ENCODE measurements at places on chromosomes 12 and 14.

DNA sequence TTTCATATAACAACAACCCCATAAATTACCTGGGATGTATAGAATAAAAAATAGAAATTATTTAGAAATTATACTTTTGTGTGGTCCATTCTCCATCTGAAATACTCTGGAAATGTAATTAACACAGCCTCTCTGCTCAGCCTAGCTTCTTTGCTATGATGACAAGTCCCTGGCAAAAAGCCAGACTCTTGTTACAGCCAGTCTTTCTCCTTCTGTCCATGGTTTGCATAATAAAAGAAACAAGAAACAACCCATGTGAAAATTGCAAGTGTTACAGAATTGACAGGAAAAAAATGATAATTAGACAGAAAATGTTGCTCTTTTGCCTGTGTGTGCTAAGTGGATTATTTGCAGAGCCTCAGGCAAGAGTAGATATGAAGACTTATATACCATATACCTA, 61.3 kb downstream of the C12orf50 start:
- no peak overlapping the region for H3K27ac ChIP-seq
- no peaks in the 10 kb centered on the region for H3K4me1 ChIP-seq
- no peak overlapping the region for H3K4me3 ChIP-seq
- H3K27me3 ChIP-seq = no peaks in the 10 kb centered on the region
- H3K36me3 ChIP-seq = no peaks in the 10 kb centered on the region

DNA sequence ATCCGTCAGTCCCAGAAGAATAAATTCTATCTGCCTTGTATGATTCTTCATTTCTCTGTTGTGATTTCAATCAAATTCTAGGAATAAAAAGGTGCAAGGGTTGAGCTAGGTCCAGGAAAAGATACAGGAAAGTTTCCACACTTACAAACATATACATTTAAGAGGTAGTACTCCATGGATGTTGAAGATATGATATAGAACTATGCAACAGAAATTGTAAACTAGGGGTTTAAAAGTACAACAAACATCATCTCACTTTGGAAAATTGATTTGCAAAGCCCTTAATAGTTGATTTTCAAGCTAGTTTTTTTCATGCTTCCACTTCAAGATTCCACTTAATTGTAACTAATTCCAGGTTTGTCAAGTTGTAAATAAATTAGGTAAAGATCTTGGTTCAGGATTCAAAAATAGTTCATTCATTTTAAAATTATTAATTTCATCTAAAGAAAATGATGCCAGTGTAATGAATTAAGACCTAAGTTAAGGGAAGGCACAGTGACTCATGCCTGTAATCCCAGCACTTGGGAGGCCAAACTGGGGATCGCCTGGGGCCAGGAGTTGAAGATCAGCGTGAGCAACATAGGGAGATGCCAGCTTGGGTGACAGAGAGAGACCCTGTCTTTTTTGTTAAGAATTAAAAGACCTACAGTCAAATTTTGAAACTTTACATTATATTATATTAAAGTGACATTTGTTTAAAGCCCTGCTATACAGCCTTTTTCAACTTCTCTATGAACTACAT, at the start of gene OR6C70:
Gene OR6C70 (minus strand): TSS at position 51 of the 742 bp plus-strand sequence. CDS start 0 bp downstream, at position 51.
- no peaks in the 10 kb centered on the region for H3K4me1 ChIP-seq
- no peak for DNase-seq
- H3K27ac ChIP-seq = no peak within 1 kb of the TSS
- no peaks in the 10 kb centered on the region for H3K36me3 ChIP-seq
- H3K4me3 ChIP-seq = no peak within 1 kb of the TSS

GRCh38 chr12:106764220-106764619, 10.3 kb upstream of the RIC8B start:
- no peaks in the 10 kb centered on the region for H3K27me3 ChIP-seq
- H3K4me3 ChIP-seq = no peak overlapping the region
- no peaks in the 10 kb centered on the region for H3K36me3 ChIP-seq
- H3K27ac ChIP-seq = no peak overlapping the region

- no peaks in the 10 kb centered on the region for H3K4me1 ChIP-seq
- H3K36me3 ChIP-seq = no peaks in the 10 kb centered on the region
- DNase-seq = no peak
- no peaks in the 10 kb centered on the region for H3K27me3 ChIP-seq
These were observed 94.7 kb downstream of the SLC5A8 start for GRCh38 chr12:101115326-101115725.

DNA sequence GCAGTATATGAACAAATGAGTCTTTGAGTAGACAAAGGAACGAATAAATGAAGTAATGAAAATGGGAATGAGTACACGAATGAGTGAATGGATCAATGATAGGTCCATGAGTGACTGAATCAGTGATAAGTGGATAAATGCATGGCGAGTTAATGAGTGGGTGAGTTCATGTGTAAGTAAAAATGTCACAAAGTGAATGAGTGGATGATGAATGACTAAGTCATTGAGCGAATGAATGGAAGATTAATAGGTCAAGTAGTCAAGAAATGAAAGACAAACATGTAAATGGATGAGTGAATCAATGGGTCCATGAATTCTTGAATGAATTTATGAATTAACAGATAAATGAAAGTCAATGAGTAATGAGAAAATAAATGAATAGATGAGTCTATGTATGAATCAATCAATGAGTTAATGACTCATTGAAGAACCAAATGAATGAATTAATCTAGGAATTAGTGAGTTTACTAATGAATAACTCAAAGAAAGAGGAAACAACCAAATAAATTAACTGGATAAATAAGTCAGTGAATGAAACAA, 97.3 kb upstream of the RTL1 start:
- no peak overlapping the region for H3K27ac ChIP-seq
- H3K4me3 ChIP-seq = no peak overlapping the region
- no peak for DNase-seq
- H3K27me3 ChIP-seq = no peaks in the 10 kb centered on the region

- H3K4me3 ChIP-seq = no peak overlapping the region
- peak overlapping the region; percentile 89 for H3K27ac ChIP-seq
- H3K4me1 ChIP-seq = peaks cover 26% of the 10 kb centered on the region
- H3K27me3 ChIP-seq = no peaks in the 10 kb centered on the region
These were observed 117.2 kb downstream of the RFLNA start for GRCh38 chr12:124411953-124412645.

GRCh38 chr14:32350020-32350419, 20.9 kb downstream of the AKAP6 start:
- H3K4me1 ChIP-seq = no peaks in the 10 kb centered on the region
- no peak for DNase-seq
- H3K36me3 ChIP-seq = no peaks in the 10 kb centered on the region
- H3K27me3 ChIP-seq = no peaks in the 10 kb centered on the region
- H3K4me3 ChIP-seq = no peak overlapping the region

- no peaks in the 10 kb centered on the region for H3K27me3 ChIP-seq
- DNase-seq = peak; percentile 37
- H3K27ac ChIP-seq = no peak overlapping the region
- no peaks in the 10 kb centered on the region for H3K4me1 ChIP-seq
- no peak overlapping the region for H3K4me3 ChIP-seq
- no peaks in the 10 kb centered on the region for H3K36me3 ChIP-seq
These were observed 22.9 kb downstream of the NDUFA12 start for GRCh38 chr12:94980577-94980976.

- H3K4me3 ChIP-seq = no peak overlapping the region
- peaks cover 98% of the 10 kb centered on the region for H3K27me3 ChIP-seq
- no peak for DNase-seq
These were observed 6.3 kb downstream of the ASCL1 start for GRCh38 chr12:102963796-102964195.

- no peak overlapping the region for H3K4me3 ChIP-seq
- H3K27me3 ChIP-seq = peaks cover 19% of the 10 kb centered on the region
- H3K36me3 ChIP-seq = no peaks in the 10 kb centered on the region
- H3K4me1 ChIP-seq = no peaks in the 10 kb centered on the region
- no peak overlapping the region for H3K27ac ChIP-seq
These were observed 10.9 kb downstream of the HRK start for GRCh38 chr12:116870306-116870705.

- H3K4me3 ChIP-seq = no peak overlapping the region
- H3K27ac ChIP-seq = no peak overlapping the region
- H3K36me3 ChIP-seq = no peaks in the 10 kb centered on the region
- DNase-seq = no peak
- H3K4me1 ChIP-seq = no peaks in the 10 kb centered on the region
- no peaks in the 10 kb centered on the region for H3K27me3 ChIP-seq
These were observed 7.9 kb downstream of the SLC16A7 start for GRCh38 chr12:59603754-59604153.

GRCh38 chr12:93297536-93297935, 80.2 kb upstream of the NUDT4 start:
- no peaks in the 10 kb centered on the region for H3K27me3 ChIP-seq
- H3K27ac ChIP-seq = no peak overlapping the region
- DNase-seq = no peak
- no peak overlapping the region for H3K4me3 ChIP-seq

DNA sequence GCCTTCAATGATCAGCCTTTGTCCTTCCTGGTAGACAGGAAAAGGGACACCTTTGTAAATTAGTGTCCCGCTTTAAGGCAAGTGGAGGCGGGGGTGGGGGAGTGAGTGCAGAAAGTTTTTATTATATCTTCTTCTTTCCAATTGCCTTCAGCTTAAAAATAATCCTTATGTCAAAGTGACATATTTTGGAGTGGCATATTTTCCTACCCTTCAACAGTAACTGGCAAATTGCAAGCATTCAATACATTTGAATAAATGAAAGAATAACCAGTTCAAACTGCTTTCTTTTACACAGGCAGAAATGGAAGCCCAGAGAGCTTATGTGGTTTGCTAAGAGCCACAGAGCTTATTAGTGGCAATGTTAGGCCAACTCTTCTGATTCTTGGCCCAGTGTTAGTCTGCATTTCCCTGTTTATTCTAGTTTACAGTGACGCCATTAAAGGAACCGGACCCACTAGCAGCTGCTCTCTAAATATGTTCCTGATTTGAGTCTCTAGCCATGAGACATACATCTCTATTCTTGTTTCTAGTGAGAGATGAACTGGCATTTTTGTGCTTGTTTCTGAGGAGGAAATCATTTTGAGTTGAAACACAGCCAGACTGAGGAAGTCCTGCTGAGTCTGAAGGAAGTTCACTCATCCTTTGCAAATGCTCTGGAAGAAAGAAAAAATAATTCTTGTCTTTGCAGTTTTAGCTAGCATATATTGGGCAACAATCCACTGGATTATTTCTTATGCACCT, 468.7 kb downstream of the NOVA1 start:
- DNase-seq = no peak
- no peaks in the 10 kb centered on the region for H3K36me3 ChIP-seq
- no peak overlapping the region for H3K27ac ChIP-seq
- no peaks in the 10 kb centered on the region for H3K4me1 ChIP-seq

DNA sequence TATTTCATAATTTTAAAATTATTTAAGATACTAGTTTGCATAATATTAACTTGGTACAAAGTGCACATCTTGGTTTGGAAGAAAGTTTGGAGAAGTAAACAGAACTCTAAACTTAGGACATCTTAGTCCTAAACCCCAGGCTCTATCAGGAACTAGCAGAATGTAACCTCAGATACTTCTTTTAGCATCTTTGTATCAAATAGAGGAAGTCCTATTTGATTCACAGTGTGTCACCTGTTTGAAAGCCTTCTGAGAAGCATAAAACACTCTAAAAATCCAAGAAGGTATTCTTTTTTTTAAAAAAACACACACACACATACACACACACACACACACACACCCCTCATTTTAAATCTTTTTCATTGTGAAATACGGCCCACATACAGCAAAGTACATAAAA, 12.0 kb upstream of the RNU6-7 start:
- H3K36me3 ChIP-seq = no peaks in the 10 kb centered on the region
- no peak overlapping the region for H3K4me3 ChIP-seq
- no peaks in the 10 kb centered on the region for H3K27me3 ChIP-seq
- H3K4me1 ChIP-seq = no peaks in the 10 kb centered on the region

DNA sequence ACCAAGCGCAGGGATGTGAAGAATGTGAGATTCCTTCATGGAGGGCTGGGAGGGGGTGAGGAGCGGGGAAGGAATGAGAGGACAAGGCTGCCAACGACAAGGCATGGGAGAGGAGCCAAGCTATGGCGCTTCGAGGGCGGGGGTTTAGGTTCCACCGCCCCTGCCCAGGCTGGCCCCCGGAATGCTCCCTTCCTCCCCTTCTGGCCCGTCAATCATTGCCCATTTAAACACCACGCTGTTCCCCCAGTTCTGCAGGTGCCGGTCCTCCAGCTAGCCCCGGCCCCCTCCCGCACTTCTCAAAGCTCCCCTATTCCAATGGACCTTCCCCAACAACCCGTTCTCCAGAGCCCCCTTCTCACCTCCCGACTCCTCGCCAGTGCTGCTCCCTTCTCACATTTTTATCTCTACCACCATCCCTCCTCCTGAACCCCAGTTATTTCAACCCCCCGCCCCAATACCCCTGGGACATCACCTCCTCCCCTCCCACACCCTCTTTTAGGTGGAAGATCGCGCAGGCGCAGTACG, 428 bp downstream of the RNF41 start:
- peaks cover 22% of the 10 kb centered on the region for H3K4me1 ChIP-seq
- H3K27ac ChIP-seq = peak overlapping the region; percentile 96
- H3K4me3 ChIP-seq = peak overlapping the region; percentile 69
- H3K36me3 ChIP-seq = no peaks in the 10 kb centered on the region
- no peaks in the 10 kb centered on the region for H3K27me3 ChIP-seq

GRCh38 chr14:91899806-91900205, 32.5 kb upstream of the TC2N start:
- no peak overlapping the region for H3K27ac ChIP-seq
- H3K36me3 ChIP-seq = no peaks in the 10 kb centered on the region
- DNase-seq = no peak
- H3K4me1 ChIP-seq = peaks cover 5% of the 10 kb centered on the region
- no peak overlapping the region for H3K4me3 ChIP-seq

- no peak for DNase-seq
- no peaks in the 10 kb centered on the region for H3K36me3 ChIP-seq
- no peak overlapping the region for H3K27ac ChIP-seq
- no peaks in the 10 kb centered on the region for H3K4me1 ChIP-seq
- no peaks in the 10 kb centered on the region for H3K27me3 ChIP-seq
These were observed 95.1 kb upstream of the NRXN3 start for GRCh38 chr14:78075033-78075432.

- H3K27me3 ChIP-seq = no peaks in the 10 kb centered on the region
- H3K36me3 ChIP-seq = no peaks in the 10 kb centered on the region
- H3K4me3 ChIP-seq = no peak overlapping the region
These were observed 199.3 kb upstream of the PPFIA2 start for GRCh38 chr12:81958406-81958805.

DNA sequence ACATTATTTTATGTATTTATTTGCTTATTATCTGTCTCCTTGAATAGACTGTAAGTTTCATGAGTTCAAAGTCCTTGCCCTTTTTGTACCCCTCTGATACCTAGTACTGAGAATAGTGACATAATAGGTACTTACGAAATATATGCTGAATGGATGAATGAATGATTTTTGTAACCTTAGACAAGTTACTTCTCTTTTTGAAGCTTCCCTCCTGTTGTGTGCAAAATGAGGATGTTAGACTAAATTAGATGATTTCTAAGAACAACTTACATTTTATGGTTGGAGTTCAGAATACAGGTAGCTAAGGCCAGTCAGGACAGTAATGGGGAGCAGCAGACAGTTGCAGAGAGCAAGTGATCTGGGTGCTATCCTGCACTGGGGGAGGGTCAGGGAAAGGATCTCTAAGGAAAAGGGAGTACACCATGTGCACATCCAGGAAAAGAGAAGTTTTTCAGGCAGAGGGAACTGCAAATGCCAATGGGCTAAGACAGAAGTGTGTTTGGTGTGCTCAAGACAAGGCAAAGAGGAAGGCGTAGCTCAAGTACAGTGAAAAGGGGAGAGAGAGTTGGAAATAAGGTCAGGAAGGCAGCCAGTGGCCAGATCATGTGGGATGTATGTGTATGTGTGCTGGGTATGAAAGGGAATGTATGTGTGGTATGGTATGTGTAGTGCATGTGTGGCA, 59.4 kb upstream of the AMIGO2 start:
- no peaks in the 10 kb centered on the region for H3K27me3 ChIP-seq
- H3K4me1 ChIP-seq = no peaks in the 10 kb centered on the region
- H3K36me3 ChIP-seq = no peaks in the 10 kb centered on the region
- H3K4me3 ChIP-seq = no peak overlapping the region
- H3K27ac ChIP-seq = no peak overlapping the region
- DNase-seq = no peak
